ENCODE measurements at places on chromosomes 6 and 20.
A peak's percentile ranks its signal among the peaks of the same experiment; 100 is the strongest.

GRCh38 chr6:126134491-126134890 lies 148.2 kb downstream of the TRMT11 start:
- DNase-seq = no peak

- no peak for DNase-seq
Observed at GRCh38 chr20:43842126-43843020, 72.3 kb upstream of the TOX2 start.

DNA sequence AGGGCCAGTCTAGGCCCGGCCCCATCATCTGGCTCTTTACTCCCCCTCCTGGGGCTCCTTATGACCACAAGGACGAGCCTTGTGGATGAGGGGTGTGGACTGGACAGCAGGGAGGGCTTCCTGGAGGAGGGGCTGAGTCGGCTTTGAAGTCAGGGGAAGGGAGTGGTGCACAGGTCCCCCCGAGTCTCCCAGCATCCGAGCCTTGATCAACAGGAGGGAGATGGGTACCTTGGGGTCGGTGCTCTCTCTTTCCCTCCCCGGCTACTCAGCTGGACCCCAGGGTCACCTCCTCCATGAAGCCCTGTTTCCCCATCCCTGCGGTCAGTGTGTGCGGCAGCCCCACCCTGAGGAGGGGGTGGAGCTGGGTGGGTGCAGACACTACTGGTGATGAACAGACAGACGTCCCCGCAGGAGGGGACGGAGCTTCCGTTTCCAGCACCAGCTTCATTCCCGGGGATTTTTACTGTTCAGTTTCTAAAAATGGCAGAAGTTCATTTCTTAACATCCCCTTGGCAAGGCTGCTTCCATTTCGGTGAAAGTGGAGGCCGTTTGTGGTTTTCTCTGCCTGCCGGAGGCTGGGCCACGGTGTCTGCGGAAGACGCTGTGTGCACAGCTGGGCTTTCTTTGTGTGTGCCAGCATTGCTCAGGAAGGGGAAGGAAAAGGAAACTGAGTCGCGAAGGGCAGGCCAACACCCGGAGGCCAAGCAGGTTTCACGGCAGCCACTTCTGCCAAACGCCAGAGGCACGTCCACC lies 19.6 kb downstream of the NTSR1 start:
- no peak for DNase-seq

GRCh38 chr20:24891546-24892393 lies 57.3 kb upstream of the CST7 start:
- no peak for DNase-seq

- DNase-seq = no peak
Observed at GRCh38 chr20:62679978-62680589, 28.6 kb upstream of the NTSR1 start.

DNA sequence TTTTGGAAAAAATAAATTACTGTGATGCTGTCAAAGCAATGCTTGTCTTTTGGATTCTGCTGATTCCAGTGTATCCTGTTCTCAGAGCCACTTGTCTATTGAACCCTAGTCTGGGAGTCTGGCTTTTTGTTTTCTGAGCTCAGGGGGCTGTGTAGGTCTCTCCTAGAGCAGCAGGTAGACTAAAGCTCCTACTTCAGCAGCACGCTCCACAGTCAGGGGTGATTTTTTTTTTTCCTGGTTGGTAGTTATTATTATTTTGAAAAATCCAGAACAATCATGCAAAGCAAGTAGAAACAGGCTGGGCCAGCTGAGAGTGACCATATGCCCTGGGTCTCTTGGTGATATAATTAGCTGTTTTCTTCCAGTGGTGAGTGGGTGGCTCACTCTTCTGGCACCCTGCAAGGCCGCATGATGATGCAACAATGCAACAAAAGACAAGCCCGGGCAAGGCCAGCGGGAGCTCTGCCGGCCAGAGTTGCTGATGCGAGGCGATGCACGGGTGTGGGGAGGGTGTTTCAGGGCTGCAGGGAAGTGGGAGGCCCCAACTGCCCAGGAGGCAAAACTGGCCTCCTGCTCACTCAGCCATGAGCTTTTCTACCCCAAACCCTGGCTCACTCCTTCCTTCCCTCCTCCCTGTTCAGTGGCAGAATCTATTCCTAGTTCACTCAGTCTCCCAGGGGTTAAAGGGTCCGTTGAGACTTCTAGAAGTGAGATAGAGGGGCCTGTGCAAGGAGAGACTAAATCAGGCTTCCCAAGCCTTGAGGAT lies 11.5 kb upstream of the CDKN1A start:
- DNase-seq = peak; percentile 68

DNA sequence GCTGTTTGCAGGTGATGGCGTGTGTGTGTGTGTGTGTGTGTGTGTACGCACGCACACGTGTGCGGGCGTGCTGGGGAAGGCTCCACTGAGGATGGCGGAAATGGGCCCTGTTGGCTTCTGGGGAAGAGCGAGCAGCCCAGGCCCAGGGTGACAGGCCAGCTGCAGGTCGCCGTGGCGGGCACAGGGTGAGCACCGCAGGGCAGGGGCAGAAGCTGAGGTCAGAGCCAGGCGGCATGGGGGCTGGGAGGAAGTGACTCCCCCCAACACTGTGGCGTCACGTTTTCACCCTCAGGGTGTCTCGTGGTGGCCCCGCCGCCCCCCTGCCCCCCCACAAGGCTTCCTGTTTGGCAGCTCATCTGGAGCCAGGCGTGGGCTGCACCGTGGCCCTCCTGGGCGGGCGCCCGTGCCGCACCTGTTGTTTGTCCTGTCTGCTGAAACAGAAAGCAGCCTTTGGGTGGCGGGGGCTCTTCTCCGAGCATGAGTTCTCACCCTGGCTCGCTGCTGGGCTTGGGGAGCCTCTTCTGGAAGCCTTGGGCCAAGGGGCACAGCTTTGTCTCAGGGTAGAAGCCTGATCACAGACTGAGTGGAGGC lies 7.1 kb downstream of the RBM38 start:
- DNase-seq = no peak

DNA sequence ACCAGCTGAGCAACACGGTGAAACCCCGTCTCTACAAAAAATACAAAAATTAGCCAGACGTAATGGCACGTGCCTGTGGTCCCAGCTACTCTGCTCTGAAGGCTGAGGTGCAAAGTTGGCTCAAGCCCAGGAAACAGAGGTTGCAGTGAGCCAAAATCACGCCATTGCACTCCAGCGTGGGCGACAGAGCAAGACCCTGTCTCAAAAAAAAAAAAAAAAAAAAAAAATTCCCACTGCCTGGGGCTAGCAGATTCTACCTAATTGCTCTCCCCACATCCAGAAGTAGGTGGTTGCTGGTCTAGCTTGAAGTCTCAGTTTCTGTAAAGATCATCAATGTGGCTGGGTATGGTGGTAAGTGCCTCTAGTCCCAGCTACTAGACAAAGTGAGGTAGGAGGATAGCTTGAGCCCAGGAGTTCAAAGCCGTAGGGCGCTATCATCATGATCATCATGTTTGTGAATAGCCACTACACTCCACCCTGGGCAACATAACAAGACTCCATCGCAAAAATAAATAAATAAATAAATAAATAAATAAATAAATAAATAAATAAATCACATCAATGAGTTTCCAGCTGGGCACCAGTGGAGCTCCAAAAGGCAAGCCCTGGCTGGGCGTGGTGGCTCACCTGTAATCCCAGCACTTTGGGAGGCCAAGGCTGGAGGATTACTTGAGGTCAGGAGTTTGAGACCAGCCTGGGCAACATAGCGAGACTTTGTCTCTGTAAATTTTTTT lies 6.3 kb upstream of the AP5S1 start:
- DNase-seq = no peak

- no peak for DNase-seq
Observed at GRCh38 chr6:151412909-151413308, 21.6 kb upstream of the ZBTB2 start.

DNA sequence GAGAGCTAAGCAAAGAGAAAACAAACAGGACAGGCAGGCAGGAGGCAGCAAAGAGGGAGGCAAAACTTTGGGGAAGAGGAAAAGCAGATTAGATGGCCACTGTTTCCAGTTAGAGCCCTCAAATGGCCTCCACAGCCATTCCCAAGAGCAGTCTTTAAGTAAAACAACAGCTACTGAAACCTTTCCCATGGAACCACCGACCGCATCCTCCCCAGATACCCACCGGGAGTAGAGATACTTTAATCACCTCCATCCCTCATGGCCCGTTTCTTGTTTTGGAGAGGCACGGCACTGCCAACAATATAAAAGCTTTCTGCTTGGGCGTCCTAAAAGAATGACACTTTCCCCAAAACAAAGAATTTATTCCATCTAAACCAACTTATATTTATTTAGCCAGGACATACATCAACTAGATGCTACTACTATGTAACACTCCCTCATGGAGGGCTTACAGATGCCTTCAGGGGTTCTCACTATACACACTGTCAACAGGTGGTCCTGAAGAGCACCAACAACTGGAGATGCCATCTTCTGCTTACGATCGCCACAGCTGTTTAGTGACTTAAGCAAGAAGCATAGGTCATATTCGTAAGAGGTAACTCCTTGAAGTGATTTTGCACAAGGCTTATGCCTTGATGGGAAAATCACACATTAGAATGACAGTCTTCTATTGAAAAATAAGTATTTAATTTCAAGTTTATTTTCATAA lies 43.4 kb downstream of the CNKSR3 start:
- no peak for DNase-seq

DNA sequence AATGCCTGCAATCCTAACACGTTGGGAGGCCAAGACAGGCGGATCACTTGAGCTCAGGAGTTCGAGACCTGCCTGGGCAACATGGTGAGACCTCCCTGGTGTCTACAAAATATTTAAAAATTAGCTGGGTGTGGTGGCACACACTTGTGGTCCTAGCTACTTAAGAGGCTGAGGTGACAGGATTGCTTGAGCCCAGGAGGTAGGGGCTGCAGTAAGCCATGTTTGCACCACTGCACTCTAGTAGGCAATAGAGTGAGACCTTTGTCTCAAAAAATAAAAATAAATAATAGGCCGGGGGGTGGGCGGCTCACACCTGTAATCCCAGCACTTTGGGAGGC lies 18.3 kb upstream of the RIPOR3 start:
- no peak for DNase-seq

All from midbrain (tissue), 1 donor.